ENCODE measurements at places on chromosomes 13 and 19.

GRCh38 chr13:37484056-37484455 lies 114.5 kb downstream of the POSTN start:
- DNase-seq: no peak

GRCh38 chr13:86986448-86986847 lies 684.7 kb upstream of the SLITRK5 start:
- DNase-seq: no peak

DNA sequence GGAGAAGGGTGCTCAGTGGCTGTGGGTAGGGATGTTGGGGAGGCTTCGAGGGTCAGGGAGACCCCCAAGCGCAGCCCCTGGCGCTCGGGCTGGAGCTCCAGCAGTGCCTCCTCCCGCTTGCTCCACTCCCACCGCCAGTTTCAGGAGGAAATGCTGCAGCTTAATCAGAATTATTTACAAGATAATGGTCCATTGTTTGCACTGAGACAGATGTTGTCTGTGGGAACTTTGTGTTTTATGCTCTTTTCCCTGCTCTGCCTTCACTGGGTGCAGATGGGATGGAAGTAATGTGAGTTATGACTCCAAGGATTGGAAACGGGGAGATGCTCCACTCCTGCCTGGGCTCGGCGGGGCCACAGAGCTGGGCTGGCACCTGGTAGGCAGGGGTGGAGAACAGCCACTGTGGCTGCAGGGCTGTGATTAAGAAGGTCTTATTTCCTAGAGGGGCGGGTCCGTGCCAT lies 192.4 kb downstream of the ZNF536 start:
- DNase-seq: no peak

DNA sequence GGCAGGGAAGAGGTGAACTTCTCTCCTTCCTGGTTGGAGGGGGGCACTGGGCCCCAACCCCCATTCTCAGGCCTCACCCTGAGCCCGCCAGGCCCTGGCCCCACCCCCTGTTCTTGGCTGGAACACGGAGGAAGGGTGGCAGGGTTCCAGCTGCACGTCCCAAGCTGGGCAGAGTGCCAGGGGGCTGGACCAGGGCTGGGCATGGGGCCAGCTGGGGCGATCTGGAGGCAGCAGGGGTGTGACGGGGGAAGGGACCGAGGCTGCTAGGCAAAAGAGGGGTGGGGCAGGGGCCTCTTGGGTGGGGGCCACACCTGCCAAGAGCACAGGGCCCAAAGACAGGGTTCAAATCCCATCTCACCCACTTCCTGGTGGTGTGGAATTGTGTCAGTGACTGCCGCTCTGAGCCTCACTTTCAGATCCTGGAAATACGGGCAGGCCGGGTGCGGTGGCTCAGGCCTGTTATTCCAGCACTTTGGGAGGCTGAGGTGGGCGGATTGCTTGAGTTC lies 2.2 kb downstream of the HIF3A start:
- DNase-seq: no peak

Data from trophoblast cell (in vitro differentiated cells and primary cell).